ENCODE measurements at places on chromosomes 2 and 18.

- H3K27me3 ChIP-seq = peaks cover 4% of the 10 kb centered on the region
- H3K27ac ChIP-seq = no peak overlapping the region
- H3K4me1 ChIP-seq = no peaks in the 10 kb centered on the region
Measured at GRCh38 chr2:170554278-170554955, 160.7 kb upstream of the SP5 start.

- H3K27me3 ChIP-seq = peaks cover 58% of the 10 kb centered on the region
- no peak overlapping the region for H3K4me3 ChIP-seq
- H3K36me3 ChIP-seq = peaks cover 6% of the 10 kb centered on the region
- no peak for ATAC-seq
Measured at GRCh38 chr2:218983263-218983933, 1.6 kb downstream of the FEV start.

- no peaks in the 10 kb centered on the region for H3K36me3 ChIP-seq
- no peak overlapping the region for H3K4me3 ChIP-seq
- no peak overlapping the region for H3K27ac ChIP-seq
- no peaks in the 10 kb centered on the region for H3K4me1 ChIP-seq
- ATAC-seq = no peak
Measured at GRCh38 chr2:160609346-160609745, 115.7 kb upstream of the RBMS1 start.

DNA sequence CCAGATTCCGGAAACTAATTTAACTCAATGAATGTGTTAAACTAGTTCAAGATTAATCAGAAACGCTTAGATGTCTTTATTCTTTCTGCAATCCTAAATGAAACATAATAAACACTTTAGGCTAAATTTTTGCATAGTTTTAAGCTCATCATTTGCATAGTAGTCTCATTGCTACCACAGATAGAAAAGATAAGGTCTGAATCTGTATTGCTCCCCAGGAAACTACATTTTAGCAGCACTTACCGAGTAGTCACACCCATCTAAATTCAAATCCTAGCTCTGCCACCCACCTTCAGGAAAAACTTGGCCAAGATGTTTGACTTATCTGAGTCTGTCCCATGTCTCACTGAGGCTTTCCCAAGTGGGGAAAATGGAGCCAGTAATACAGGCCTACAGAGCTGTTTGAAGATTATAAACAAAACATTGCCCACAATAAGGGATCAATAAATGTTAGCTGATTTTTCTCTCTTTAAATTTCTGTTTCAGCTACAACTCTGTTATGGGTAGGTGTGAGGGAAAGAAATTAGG, 87.0 kb downstream of the GALNT3 start:
- no peaks in the 10 kb centered on the region for H3K4me1 ChIP-seq
- peaks cover 3% of the 10 kb centered on the region for H3K27me3 ChIP-seq
- no peak overlapping the region for H3K27ac ChIP-seq
- ATAC-seq = no peak
- H3K4me3 ChIP-seq = no peak overlapping the region

DNA sequence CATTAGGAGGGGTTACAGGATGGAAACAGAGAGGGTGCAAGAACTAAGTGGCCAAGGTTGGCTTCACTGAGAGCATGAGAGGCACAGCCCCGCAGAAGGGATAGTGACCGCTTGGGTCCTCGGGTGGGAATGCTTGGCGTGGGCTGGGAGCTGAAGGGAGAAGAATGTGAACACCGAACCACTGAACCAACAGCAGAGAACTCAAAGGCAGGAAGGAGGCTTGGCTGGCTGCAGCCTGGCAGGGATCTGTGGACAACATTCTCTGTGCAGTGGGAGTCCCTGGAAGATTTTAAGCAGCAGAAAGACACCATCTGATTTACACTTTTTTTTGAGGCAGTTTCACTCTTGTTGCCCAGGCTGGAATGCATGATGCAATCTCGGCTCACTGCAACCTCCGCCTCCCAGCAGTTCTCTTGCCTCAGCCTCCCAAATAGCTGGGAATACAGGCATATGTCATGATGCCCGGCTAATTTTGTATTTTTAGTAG, 33.9 kb downstream of the SOWAHC start:
- H3K27me3 ChIP-seq = peaks cover 17% of the 10 kb centered on the region
- H3K4me1 ChIP-seq = no peaks in the 10 kb centered on the region
- no peak overlapping the region for H3K27ac ChIP-seq
- H3K36me3 ChIP-seq = no peaks in the 10 kb centered on the region

- H3K36me3 ChIP-seq = no peaks in the 10 kb centered on the region
- no peak for ATAC-seq
- H3K4me1 ChIP-seq = no peaks in the 10 kb centered on the region
- H3K27me3 ChIP-seq = peaks cover 4% of the 10 kb centered on the region
- H3K27ac ChIP-seq = no peak overlapping the region
Measured at GRCh38 chr2:3041841-3042600, 335.6 kb downstream of the EIPR1 start.

DNA sequence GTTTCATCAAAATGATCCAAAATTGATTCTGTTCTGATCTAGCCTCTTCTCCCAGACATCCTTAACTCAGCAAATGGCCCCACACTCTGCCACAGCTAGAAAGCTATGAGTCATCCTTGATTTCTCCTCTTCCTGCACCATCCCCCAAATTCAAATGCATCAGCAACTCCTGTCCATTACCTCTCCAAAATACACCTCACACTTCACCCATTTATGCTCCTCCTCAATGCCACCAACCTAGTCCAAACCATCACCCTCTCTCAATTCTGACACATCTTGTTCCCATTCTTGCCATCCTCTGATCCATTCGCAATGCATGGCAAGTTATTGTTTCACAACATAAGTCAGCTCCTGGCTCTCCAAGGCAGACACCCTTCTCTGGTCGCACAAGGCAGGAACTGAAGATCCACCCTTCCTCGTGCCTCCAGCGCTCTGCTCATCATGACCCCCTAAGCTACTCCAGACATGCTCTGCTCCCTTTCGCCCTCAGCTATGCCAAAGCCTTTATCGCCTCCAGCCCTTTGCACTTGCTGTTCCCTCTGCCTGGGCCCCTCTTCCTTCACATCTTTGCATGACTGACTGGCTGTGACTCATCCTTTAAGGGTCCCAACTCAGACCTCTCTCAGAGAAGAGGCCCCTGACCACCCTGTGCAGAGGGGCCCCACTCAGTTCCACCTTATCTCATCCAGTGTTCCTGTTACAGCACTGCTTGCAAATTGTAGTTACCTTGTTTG, 83.6 kb downstream of the MREG start:
- H3K27ac ChIP-seq = no peak overlapping the region
- no peak for ATAC-seq
- H3K36me3 ChIP-seq = no peaks in the 10 kb centered on the region
- H3K4me1 ChIP-seq = no peaks in the 10 kb centered on the region

- no peaks in the 10 kb centered on the region for H3K36me3 ChIP-seq
- no peak for ATAC-seq
- no peak overlapping the region for H3K4me3 ChIP-seq
- no peaks in the 10 kb centered on the region for H3K4me1 ChIP-seq
Measured at GRCh38 chr2:17373041-17373440, 145.2 kb downstream of the RAD51AP2 start.

GRCh38 chr18:10669441-10670100, 143.7 kb downstream of the NAPG start:
- H3K27me3 ChIP-seq = peaks cover 8% of the 10 kb centered on the region
- no peaks in the 10 kb centered on the region for H3K36me3 ChIP-seq
- H3K27ac ChIP-seq = no peak overlapping the region
- H3K4me1 ChIP-seq = no peaks in the 10 kb centered on the region
- no peak overlapping the region for H3K4me3 ChIP-seq
- no peak for ATAC-seq

GRCh38 chr18:44938720-44939665, 258.3 kb downstream of the SETBP1 start:
- no peak overlapping the region for H3K4me3 ChIP-seq
- peaks cover 16% of the 10 kb centered on the region for H3K27me3 ChIP-seq
- no peaks in the 10 kb centered on the region for H3K4me1 ChIP-seq
- no peak overlapping the region for H3K27ac ChIP-seq

- no peak overlapping the region for H3K4me3 ChIP-seq
- H3K27me3 ChIP-seq = no peaks in the 10 kb centered on the region
- H3K27ac ChIP-seq = no peak overlapping the region
- H3K36me3 ChIP-seq = no peaks in the 10 kb centered on the region
- ATAC-seq = no peak
Measured at GRCh38 chr2:153068052-153068451, 349.6 kb downstream of the ARL6IP6 start.

GRCh38 chr18:42654556-42654955, 460.9 kb downstream of the RIT2 start:
- H3K36me3 ChIP-seq = no peaks in the 10 kb centered on the region
- no peaks in the 10 kb centered on the region for H3K27me3 ChIP-seq
- no peak overlapping the region for H3K4me3 ChIP-seq
- no peaks in the 10 kb centered on the region for H3K4me1 ChIP-seq

DNA sequence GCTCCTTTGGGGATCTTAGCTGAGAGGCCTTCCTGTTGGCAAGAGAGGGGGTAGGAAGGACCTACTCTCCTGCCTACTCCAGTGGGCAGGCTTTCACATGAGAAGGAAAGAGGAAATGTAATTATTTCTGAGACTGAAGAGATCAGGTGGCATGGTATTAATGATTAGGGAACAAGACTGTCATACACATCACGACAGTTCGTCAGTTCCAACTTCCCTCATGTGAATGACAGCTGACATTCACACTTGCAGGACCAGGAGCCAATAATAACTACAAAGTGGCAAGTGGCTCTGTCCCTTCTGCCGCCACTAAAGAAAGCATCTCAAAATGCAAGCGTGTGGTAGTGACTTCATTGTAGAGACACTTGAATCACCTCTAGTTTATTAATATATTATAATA, 90.0 kb downstream of the ZCCHC2 start:
- H3K27ac ChIP-seq = no peak overlapping the region
- H3K4me3 ChIP-seq = no peak overlapping the region
- no peaks in the 10 kb centered on the region for H3K36me3 ChIP-seq
- no peaks in the 10 kb centered on the region for H3K4me1 ChIP-seq

- no peak overlapping the region for H3K4me3 ChIP-seq
- H3K4me1 ChIP-seq = no peaks in the 10 kb centered on the region
- no peaks in the 10 kb centered on the region for H3K36me3 ChIP-seq
- ATAC-seq = no peak
Measured at GRCh38 chr2:135230150-135230549, 178.1 kb downstream of the RAB3GAP1 start.

GRCh38 chr2:6080932-6081753, 389.0 kb downstream of the SOX11 start:
- no peaks in the 10 kb centered on the region for H3K27me3 ChIP-seq
- ATAC-seq = no peak
- H3K27ac ChIP-seq = no peak overlapping the region

- peaks cover 27% of the 10 kb centered on the region for H3K27me3 ChIP-seq
- no peak overlapping the region for H3K27ac ChIP-seq
- no peak overlapping the region for H3K4me3 ChIP-seq
- no peaks in the 10 kb centered on the region for H3K36me3 ChIP-seq
- no peaks in the 10 kb centered on the region for H3K4me1 ChIP-seq
- no peak for ATAC-seq
Measured at GRCh38 chr2:221975151-221975550, 323.6 kb downstream of the PAX3 start.

- no peaks in the 10 kb centered on the region for H3K27me3 ChIP-seq
- H3K27ac ChIP-seq = no peak overlapping the region
- H3K36me3 ChIP-seq = no peaks in the 10 kb centered on the region
- ATAC-seq = no peak
- H3K4me3 ChIP-seq = no peak overlapping the region
- no peaks in the 10 kb centered on the region for H3K4me1 ChIP-seq
Measured at GRCh38 chr2:169716238-169716886, 17.3 kb upstream of the KLHL23 start.

DNA sequence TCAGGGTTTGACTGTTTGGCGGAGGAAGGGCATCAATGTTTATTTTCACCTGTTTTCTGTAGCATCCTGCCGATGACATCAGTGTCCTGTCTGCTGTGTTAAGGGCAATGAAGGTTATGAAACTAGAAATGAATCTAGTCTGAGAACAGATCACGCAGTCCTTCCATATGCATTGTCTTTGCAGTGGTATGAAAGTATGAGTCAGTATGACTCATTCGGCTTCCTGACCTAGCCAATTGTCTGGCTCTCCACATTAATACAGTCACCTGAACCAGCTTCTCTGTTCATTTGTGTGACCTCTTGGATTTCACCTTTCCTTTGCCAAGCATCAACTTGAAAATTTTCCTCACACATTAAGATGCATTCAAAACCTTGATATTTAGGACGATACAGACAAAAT, 353.8 kb downstream of the RND3 start:
- H3K36me3 ChIP-seq = no peaks in the 10 kb centered on the region
- peak; percentile 90 for ATAC-seq
- H3K27me3 ChIP-seq = peaks cover 5% of the 10 kb centered on the region
- no peaks in the 10 kb centered on the region for H3K4me1 ChIP-seq

DNA sequence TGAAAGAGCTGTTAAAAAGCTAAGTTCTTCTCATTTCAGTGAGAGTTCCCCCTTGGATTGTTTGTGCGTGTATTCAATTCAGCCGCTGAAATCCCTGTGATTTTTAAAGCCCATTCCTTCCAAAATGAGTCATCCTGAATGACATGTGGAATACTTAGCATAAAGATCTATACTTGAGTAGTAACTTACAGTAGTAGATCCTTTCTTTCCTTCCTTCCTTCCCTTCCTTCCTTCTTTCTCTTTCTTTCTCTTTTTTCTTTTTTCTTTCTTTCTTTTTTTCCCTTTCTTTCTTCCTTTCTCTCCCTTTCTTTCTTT, 18.2 kb upstream of the SOX11 start:
- no peaks in the 10 kb centered on the region for H3K36me3 ChIP-seq
- H3K4me3 ChIP-seq = no peak overlapping the region
- peaks cover 16% of the 10 kb centered on the region for H3K27me3 ChIP-seq
- no peak overlapping the region for H3K27ac ChIP-seq

DNA sequence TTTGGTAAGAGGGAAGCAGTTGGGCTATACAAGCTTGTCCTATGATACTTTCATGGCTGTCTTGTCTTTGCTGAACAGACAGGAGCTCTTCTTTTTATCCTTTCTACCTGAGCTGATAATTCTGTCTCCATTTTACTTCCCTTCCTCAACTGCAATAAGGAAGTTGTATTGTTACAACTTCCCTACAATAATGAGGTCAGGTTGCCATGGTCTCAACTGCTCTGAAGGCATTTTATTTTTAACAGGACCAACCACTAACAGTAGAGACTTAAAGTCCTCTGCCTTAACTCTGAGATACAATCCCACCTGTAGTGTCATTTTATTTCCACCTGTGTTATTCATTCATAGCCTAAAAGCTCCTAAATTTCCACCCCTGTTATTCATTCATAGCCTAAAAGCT, 118.6 kb upstream of the PGAP1 start:
- H3K4me1 ChIP-seq = peaks cover 18% of the 10 kb centered on the region
- H3K36me3 ChIP-seq = peaks cover 61% of the 10 kb centered on the region
- H3K27me3 ChIP-seq = no peaks in the 10 kb centered on the region
- H3K27ac ChIP-seq = peak overlapping the region; percentile 90

GRCh38 chr18:78640246-78640995, 339.2 kb upstream of the SALL3 start:
- H3K4me1 ChIP-seq = peaks cover 11% of the 10 kb centered on the region
- no peak for ATAC-seq
- H3K36me3 ChIP-seq = no peaks in the 10 kb centered on the region
- H3K27ac ChIP-seq = no peak overlapping the region

GRCh38 chr18:9239720-9240119, 94.9 kb upstream of the TWSG1 start:
- peaks cover 100% of the 10 kb centered on the region for H3K36me3 ChIP-seq
- H3K4me1 ChIP-seq = peaks cover 31% of the 10 kb centered on the region
